NCI-H187 treated with DMSO at 0.1 percent for 48 hours (cell line): ENCODE measurements at places on chromosomes 2 and 18.

GRCh38 chr2:230666885-230667712, 45.5 kb upstream of the CAB39 start:
- DNase-seq, result no peak

GRCh38 chr2:64661741-64662169, 8.0 kb upstream of the SERTAD2 start:
- no peak for DNase-seq

- no peak for DNase-seq
Observed at GRCh38 chr18:37180086-37180485, 351.2 kb downstream of the KIAA1328 start.

- DNase-seq, result no peak
Observed at GRCh38 chr2:148721520-148721931, 77.0 kb downstream of the EPC2 start.

- no peak for DNase-seq
Observed at GRCh38 chr2:106708209-106708608, 177.8 kb downstream of the ST6GAL2 start.

DNA sequence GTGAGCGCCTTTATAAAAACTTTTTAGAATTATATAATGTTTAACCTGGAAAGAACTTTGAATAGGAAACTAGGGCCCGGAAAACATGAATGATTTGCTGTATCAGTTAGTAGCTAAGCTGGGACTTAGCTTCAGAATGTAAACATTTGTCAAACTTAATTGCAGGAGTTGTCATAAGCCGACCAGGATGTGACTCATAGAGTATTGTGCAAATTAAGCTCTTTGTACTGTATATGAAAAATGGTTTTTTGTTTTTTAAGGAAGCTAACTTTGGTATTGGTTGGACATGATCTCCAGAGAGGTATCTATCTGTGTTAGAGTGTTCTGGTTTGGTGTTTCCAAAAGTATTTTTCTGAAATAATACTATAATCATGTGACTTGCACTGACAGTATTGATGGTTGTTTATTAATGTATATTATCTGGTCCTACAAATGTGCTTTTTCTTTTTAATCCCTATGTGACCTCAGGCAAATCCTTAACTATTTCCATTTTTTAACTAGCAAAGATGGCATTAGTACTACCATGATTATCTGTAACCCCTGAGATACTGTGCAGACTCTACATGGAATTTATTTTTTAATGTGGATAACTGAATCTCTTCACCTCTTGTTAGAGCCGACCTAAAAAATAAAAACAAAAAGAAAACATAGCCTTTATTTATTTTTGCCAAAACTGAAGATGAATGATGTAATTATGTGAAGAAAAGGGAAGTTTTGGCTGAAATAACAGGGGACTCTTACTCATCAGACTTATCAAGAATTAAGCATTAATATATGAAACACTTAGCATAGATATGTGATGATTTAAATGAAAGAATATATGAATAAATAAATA, 11.7 kb downstream of the YIPF4 start:
- no peak for DNase-seq

DNA sequence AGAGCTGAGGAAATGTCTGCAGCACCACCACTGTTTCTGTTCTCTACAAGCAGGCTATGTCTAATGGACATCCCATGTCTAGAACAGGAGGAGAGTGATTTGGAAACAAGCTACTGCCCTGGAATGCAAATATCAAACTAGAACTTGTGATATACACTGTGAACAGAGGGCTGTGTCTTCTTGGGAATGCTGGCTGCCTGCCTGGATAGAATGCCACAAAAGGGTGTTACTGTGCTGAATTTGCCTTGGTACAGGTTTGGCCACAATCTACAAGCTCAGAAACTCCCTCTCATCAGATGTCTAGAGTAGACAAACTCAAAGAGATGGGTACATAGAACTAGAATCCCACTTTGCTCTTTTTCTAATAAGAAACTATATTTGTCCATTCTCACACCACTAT, 170.5 kb downstream of the NYAP2 start:
- no peak for DNase-seq

DNA sequence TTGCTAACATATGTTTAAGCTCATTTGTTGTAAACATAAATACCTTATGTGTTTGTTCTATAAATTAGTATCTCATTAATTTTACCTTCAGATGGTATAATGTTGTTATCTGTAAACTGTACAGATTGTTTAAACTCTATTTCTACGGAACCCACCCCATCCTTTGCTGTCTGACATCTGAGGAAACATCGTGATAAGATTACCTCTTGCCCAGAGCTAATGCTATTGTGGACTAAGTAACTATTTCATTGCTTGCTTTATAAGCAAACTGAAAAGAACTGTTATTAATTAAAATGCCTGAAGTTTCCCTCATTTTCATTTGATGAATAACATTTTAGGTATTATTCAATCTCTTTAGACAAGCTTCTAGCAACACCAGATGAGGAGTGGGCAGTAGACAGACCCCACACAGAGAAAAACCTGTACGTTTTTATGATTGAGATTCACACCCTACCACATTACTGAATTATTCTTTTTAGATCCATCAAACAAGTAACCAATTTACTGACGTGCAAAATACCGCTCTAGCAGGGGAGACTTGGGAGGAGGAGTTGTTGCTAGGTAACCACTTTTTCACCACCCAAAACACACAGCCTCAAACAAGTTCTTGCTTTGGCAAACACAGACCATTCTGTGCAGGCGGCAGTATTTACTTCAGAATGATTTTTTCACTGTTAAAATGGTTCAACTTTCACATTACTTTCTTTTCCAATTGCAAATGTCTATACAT, 1.9 kb upstream of the SYT4 start:
- DNase-seq, result peak; percentile 67

- no peak for DNase-seq
Observed at GRCh38 chr2:157848213-157848612, 27.9 kb downstream of the ACVR1 start.

DNA sequence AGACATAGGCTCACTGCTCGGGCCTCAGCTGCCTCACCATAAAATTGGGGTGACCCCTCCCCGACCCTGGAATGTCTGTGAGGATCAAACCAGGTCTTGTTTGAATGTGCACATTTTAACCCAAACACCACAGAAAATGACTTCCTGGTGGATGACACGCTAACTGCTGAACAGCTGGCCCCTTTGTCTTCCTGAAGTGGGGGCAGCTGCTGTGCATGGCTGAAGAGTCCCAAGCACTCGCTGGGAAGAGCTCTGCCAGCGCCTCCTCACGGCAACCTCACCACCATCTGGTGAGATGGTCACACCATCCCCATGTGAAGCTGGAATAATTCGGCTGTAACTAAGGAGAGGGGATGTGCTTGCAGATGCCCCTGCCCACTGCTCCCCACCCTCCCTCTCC, 34.0 kb downstream of the AQP12A start:
- no peak for DNase-seq

DNA sequence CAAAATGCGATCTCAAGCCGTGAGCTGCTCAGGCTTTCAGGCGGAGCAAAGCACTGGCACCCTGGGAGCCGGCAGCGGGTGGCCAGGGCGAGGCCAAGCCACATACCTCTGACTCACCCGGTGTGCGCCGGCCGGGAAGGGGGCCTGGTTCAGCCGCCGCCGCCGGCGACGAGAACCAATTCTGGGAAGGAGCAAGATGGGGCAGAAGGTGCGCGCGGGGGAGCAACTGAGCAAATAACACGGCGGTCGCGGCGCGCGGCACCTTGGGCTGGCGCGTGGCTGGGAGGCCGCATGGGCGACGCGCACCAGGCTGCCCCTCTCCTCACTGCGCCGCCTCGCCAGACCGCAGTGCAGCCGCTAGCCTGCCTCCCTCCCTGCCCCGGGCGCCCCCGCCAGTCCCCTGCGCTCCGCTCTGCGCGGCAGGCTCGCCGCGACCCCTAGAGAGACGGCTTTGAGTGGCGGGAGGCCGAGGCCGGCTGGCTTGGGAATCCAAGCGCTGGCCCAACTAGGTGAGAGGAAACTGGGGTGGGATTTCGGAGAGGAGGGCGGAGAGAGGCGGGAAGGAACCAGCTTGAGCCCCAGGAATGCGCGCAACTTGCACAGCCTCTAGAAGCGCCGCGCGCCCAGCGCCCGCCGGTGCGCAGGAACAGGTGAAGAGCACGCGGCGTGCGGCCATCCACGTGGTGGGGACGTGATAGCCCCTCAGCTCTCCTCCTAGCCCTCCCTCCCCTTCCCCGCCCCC, 3.2 kb downstream of the NRP2 start:
- DNase-seq, result no peak

DNA sequence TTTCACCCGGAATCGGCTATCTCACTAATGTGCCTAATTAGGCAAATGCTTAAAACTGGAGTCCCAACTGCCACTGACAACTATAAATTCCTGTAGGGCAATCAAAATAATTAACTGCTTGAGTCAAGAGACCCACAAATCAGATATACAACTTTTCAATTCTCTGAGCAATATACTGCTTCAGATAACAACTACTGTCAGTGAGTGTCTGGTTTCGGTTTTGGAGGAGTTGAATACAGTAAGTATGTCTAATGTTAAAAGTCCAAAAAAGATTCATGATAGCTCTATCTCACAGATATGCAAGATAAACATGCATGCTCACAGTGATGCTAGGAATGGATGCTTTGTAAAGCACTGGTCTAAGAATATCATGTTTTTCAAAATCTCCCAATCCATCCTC, 283.3 kb downstream of the NRXN1 start:
- no peak for DNase-seq

- DNase-seq, result no peak
Observed at GRCh38 chr18:48018851-48019250, 88.4 kb upstream of the SMAD2 start.

DNA sequence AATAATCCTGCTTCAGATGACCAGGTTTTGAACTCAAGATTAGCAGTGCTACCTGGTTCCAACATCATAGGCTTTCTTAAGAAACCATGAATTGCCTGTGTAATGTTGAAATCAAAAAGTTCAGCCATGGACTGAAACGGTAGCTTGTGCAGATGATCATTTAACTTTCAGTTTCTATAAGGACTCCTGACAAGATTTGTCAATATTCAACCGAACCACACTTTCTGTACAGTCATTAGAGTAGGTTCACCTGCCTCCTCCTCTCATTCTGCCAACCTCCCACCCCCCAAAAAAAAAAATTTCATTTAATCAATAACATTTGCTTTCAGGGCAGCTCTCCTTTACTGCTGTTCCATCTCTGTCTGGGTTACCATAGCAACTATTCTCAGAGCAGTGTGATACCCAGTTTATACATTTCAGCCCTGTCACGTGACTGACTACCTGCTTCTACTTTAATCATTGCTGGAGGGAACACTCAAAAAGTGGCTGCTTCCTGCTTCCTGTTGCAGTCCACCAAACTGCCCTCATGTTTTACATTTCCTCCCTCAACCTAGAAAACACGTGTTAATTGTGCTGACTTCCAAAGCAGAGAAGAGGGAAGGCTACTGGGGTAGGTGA, 275.5 kb downstream of the SS18 start:
- no peak for DNase-seq

- DNase-seq, result no peak
Observed at GRCh38 chr2:143792602-143793001, 663.4 kb downstream of the ARHGAP15 start.

GRCh38 chr2:157182834-157183396, 74.6 kb upstream of the GALNT5 start:
- no peak for DNase-seq

- no peak for DNase-seq
Observed at GRCh38 chr2:239081622-239082021, 233.7 kb downstream of the TWIST2 start.

GRCh38 chr2:33208400-33208799, 261.6 kb downstream of the LTBP1 start:
- no peak for DNase-seq

DNA sequence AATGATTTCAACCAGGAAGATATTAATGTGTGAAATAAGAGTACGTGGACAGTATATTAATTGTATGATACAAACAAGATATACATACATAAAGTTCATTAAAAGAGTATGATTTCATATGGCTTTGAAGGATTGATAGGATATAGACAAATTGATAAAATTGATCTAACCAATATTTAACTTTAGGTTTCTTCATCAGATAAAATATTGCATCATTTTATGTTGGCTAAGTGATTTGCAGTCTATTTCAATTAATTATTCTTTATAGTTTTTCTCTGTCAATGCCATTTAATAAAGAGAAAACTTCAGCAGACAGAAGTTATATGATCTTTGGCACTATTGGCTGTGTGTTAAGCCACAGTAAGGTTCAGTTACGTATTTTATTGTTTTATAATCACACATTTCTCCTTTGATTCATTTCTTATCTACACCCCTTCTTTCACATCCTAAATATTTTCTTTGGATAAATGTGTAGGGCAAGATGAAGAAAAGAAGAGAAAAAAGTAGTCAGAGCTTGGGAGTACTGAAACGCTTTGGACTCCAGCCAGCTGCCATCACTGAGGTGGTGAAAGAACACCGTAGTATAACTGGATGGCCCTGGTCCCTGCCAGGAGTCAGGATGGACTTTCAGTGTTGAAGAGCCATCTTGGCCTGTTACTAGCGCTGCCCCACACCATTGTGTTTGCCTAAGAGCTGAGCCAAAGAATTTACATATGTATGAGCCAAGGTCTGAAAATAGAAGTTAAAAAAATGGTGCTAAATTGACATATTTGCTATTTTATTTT, 9.8 kb upstream of the CPS1 start:
- DNase-seq, result no peak

DNA sequence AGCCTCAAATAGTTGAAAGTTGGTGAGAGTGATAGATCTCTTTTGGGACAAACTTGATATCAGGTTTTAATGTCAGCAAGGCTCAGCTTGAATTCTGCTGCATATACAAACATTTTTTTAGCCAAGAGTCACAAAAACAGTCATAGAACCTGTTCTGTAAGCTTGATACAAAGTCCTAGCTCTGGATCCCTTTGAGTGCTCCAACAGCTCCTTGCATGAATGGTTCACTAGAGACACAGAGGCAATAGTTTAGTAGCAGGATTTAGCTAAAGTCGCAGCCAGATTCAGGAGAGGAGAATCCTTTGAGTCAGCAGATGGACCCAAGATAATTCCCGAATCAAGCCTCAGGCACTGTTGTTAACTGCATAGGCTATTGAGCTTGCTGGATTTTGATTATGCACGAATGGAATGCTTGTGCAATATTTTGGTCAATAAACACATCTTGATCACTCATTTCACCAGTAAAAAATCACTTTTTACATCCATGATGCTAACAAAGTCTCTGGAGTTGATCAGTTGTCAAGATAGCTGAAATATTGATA, 148.6 kb downstream of the KLHL14 start:
- DNase-seq, result no peak

GRCh38 chr18:27808683-27809082, 368.2 kb downstream of the CDH2 start:
- no peak for DNase-seq
